OCI-LY7 (cell line): ENCODE measurements at places on chromosomes 7 and 10.

- DNase-seq, result no peak
These were observed 48.3 kb downstream of the SVIL start for GRCh38 chr10:29586509-29586908.

GRCh38 chr7:30238721-30239441 is 45.5 kb upstream of the ZNRF2 start:
- DNase-seq, result peak; percentile 28

GRCh38 chr7:151624246-151624928 is 104.7 kb upstream of the RHEB start:
- no peak for DNase-seq

DNA sequence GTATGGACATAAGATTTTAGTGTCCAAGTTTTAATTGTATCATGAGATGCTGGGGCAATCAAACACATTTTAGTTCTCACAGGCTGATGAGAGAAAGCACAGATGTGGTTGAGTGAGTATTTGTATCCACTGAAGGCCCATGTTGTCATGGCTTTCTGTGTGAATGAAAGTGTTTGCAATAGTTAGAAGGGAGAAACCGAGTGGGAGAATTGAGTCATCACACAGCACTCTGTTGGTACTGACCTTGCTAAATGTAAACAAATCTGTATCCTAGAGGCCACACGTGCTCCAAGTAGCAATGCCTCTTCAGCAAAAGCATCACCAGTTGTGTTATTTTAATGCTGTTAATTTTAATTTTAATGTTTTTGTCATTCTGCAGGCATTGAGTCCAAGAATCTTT is 121.2 kb downstream of the EMX2 start:
- DNase-seq, result no peak

- DNase-seq, result no peak
These were observed 44.4 kb downstream of the AMZ1 start for GRCh38 chr7:2732388-2732787.

GRCh38 chr7:11667071-11667809 is 164.8 kb downstream of the THSD7A start:
- no peak for DNase-seq

DNA sequence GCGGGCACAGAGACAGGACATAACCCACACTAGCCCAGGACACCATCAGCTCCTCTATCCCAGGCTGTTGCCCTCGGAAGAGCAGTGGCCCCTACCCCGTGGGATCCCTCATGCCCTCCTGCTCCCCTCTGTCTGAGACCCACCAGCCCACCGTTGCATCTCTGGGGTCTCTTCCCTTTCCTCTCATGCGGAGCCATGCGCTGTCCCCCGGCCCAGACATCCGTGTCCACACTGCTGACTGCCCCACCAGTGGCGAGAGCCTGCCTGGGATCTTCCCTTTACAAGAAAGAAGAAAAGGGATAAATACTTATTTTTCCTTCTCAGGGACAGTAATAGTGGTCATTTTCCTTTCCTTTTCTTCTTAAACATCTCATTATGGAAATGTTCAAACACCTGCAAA is 115.4 kb downstream of the WDR37 start:
- no peak for DNase-seq

DNA sequence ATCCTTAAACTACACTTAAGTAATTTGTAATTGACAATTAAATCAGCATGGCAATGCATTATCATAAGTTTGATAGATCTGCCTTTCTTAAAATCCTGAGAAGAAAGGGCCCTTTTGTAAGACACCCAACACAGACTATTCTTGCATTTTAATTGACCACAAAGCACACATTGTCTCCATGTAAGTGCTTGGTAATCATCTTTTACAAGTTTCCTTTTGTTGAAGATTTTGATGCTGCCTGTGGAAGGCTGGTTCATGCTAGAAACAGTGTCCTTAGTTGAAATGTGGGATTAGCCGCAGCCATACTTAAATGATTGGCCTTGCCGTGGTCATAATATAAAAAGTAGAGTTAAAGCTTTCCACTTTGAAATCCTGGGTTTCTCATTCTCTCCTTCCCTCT is 32.3 kb upstream of the CELF2 start:
- no peak for DNase-seq

DNA sequence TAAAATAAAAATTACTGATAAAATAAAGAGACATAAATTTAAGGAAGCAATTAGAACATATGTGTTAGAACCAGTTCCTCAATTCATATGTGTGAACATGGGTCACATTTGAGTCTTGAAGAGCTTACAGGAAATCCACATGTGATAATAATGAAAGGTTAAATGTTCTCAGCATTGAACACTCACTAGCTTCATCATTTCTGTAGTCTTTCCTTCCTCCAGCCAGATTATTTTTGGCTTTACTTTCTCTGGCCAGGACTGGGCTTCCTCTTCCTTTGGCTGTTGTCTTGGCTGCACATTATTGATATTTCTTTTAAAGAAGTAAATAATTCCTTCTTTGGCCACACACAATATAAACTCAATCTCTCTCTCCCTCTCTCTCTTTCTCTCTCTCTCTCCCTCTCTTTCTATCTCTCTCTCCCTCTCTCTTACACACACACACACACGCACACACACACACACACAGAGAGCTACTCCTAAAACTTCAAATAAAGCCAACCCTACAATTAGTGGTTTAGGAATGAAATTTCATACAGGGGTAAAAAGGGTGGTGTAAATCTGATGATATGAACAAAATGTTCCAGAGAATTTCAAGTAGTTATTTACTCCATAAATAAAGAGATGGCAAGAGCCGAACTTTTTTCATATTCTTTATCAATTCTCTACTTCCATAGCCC is 171.2 kb downstream of the REEP3 start:
- DNase-seq, result no peak

- DNase-seq, result no peak
These were observed 496.2 kb upstream of the FOXK1 start for GRCh38 chr7:4185721-4186512.

GRCh38 chr7:22452142-22452959 is 47.6 kb downstream of the STEAP1B start:
- peak; percentile 86 for DNase-seq

GRCh38 chr10:24346877-24347519 is 138.1 kb downstream of the KIAA1217 start:
- no peak for DNase-seq

GRCh38 chr10:20100171-20100570 is 283.9 kb downstream of the PLXDC2 start:
- no peak for DNase-seq

DNA sequence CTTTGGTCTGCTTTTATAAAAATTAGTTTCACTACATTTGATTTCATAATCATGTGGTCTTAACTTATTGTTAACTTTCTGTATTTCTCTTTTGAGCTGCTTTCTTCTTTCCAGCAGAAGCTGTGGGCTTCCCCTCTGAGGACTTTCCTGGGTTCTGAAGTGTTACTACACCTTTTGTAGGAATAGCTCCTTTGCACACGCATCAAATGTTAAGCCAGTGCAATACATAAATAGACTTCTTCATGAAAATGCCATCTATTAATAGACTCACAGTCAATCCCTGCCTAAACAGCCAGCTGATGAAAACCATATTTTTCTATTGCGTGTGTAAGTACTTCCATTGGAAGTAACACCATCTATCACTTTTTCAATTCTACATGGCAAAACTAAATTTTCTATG is 1.5 kb downstream of the ABCB4 start:
- no peak for DNase-seq

DNA sequence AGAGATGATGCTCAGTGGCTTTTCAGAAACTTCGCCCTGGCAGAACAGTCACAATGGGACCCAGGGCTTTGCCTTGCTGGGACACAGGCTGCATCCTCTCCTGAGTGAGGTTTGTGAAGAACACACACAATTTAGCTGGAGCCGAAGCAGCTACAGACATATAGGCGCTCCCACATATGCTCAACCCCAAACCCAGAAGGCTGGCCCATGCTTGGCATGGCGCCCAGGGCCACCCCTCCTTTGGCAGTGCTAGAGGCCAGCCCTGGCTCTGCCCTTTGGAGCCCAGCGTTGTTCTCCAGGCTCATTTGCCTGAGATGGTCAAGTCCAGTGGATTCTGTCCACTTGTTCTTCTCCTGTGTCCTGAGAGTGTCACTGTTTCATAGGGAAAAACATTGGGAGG is 94.4 kb downstream of the WDFY4 start:
- DNase-seq, result no peak

DNA sequence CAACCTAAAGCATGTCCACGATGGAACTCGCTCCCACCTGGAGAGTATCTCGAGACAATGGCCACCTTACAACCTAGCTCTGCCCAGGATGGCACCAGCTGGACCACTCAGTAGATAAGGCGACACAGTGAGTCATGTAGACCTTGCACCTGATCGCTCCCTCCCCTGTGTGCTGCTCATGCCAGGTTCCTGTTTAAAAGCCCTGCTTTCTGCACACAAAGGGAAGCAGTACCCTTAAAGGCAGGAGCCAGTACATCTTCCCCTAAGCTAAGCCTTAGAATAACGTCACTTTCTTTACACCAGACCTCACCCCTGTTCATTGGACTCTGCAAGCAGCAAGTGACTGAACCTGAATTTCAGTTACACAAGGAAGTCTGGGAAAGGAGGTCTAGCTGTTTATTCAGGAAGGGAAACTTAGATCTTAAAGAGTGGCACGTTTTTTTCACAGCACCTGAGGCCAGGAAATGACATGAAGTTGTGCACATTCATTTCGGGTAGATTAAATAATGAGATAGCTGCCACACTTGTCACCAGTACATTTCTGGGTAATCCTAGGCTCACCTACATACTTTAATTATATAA is 117.9 kb downstream of the MTPAP start:
- DNase-seq, result peak; percentile 14

DNA sequence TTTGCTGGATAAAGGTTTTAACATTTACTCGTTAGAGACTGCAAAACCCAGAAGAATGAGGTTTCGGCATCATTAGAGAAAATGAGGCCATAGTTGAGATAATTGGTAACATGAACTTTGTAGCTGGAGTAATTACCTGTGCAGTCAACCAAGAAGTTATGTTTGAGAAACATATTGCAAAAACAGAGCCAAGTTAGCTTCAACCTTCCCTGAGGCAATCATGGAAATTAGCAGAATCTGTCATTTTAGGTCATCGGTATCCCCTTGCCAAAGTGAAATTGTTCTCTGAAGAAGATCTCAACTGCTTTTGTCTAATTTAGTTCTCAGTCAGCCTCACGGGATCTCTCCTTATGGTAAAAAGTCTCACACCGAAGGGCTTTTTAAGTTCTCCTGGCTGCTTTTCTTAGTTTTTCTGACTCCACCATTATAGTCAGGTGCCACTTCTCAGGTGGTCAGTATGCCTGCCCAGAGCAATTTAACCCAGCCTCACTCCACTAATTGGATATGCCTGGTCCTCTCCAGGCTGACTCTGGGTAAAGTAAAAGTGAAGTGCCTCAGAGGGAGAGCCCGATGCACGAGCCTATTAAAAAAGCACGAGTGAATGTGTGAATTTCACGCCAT is 52.5 kb downstream of the NRCAM start:
- no peak for DNase-seq

GRCh38 chr10:117441812-117442443 is 66.7 kb upstream of the PDZD8 start:
- DNase-seq, result peak; percentile 2

GRCh38 chr10:26994743-26995142 is 105.6 kb downstream of the ANKRD26 start:
- DNase-seq, result no peak
